ENCODE measurements at places on chromosomes 13 and 19.

DNA sequence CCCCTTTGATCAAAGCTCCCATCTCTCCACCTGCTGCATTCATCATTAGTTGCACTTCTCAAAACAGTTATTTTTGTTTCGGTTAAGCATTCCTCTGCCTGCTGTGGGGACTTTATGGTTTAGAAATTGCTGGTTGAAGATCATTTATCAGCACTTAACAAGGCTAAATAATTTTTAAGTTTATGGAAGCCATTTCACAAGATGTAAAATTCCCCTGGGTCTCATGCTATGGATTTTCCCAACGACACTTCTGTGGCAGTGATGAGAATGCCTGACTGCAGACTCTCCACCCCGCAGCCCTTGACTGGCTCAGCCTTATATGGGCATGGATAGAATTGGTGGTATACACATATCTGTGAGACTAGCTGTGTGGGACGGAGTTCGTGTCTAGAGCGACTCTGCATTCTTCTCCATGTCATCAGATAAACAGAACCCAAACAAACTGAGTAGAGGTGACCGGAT is 52.8 kb downstream of the COL4A2 start:
- no peak for DNase-seq

- no peak for DNase-seq
These were observed 194.7 kb downstream of the B3GLCT start for GRCh38 chr13:31394506-31394905.

DNA sequence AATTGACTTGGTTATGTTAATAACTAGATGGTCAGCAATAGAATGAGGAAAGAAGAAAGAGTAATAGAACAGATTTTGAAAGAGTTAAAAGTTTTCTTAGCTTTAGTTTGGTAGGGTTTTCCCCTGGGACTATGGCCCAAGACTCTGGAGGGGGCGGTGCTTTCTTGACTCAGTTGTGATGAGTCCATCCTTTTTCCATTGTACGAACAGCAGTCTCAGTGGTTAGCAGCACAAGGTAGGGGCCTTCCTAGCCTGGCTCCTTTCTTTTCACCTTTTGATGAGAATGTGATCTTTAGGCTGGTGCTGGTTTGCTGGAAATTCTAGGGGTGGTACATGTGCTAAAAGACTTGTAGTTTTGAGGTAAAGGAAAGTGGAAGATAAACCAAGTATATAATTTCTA is 38.8 kb downstream of the ZNF506 start:
- no peak for DNase-seq

DNA sequence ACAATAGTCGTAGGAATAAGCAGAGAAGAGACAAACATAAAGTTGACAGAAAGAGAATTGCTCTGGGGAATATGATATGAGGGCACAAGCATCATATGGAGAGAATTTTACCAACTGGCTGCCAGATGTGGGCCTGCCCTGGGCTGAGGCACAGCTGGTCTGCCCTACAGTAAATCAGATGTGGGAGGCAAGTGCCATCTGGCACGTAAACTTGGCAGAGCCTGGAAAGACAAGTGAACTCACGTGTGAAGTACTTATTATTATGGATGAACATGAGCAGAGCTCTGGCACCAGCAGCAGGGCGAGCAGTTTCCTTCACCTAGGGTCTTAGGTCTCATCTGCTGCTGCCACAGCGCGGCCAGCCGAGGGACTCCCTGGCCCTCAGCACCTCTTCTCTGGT is 20.6 kb downstream of the PCDH8 start:
- DNase-seq, result no peak

- DNase-seq, result no peak
These were observed 218.1 kb downstream of the TBC1D4 start for GRCh38 chr13:75263741-75264407.

DNA sequence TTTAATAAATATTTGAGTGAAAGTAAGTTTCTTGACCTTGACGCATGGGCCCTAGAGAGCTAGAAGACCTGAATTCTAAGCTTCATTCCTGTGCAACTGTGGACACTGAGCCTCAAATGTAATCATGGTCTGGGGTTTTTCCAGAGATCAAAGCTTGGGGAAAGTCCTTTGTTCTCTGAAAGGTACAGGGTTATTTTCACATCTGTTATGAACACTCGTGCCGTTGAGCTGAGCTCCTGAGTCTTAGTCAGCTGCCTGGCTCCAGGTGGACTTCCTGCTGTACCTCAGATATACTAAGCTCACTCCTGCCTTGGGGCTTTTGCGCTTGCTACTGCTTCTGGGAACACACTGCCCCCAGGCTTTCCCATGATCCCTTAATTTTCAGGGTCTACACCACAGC is 7.5 kb upstream of the ZBTB32 start:
- DNase-seq, result no peak

DNA sequence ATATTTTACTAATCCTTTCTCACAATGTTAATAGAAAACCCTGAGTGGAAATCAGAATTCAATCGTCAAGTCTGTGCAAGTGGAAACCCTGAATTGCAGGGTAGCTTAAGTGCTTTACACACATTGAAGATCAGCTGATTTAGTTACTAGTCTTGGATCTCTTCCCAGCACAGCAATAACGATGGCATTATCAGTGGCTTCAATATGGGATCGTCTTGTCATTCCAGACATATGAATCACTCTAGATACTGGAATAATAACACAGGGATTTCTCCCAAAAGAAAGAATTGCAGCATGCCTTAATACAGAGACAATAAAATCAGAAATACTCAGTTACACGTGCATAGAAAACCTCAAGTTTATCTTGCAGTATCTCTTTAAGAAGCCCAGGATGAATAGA is 12.6 kb upstream of the METTL21C start:
- no peak for DNase-seq

DNA sequence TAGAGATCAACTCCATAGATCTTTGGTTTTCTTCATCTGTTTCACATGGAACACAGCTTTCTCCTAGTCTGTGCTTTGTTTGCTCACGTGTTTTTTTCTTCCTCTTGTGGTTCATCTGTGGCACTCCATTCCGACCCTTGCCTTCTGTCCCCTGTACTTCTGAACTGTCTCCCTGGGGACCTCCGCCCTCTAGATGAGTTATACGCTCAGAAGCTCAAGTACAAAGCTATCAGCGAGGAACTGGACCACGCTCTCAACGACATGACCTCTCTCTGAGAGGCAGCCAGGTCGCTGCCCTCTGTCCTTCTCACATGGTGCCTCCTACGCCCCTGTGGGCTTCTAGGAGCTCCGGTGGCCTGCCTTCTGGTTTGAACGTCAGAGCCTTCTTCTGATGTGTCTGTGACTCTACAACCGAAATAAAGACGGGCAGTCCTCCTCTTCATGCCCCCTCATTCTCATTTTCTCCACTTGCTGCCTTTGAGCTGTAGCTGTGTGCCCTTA is 16.6 kb upstream of the RAB8A start:
- peak; percentile 88 for DNase-seq

DNA sequence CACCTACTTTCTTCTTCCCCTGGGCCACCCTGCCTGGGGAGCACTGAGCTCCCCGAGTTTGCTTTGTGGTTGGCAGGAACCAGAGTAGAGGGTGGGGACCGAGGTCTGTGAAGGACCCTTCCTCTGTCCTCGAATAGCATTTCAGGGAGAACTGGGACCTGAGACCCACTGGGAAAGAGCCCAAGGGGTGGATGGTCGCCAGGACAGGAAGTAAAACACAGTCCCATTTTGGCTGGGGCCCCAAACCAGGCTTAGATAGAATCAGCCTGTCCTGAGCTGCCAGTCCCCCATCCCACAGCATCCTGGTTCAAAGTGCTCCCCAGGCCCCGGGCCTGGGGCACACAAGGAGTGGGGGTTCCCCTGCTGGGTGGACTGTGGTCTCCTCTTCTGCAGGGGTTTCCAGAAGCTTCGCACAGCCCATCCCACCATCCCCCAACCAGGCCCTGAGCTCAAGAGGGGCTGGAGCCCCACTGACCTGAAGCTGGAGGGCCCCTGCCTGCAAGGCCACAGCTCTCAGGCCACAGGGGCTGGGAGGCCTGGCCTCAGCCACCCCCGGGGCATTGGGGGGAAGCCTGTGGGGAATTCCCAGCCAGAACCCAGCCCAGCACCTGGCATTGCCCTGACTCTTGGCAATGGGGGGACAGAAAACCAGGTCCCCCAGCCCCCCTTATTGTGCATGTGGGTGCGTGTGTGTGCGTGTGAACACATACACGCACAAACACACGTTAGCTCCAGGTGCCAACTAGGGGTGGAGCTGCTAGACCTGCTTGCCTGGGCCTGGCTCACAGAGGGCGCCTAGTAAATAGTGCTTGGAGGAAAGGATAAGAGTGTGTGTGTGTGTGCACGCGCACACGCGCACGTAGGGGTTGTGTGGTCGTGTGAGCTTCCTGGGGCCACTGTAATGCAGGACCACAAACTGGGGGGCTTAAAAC is 995 bp upstream of the MKNK2 start:
- DNase-seq, result peak; percentile 87

GRCh38 chr13:36848199-36848982 is 29.4 kb downstream of the RFXAP start:
- no peak for DNase-seq

GRCh38 chr19:49182848-49183375 is 25.3 kb downstream of the TRPM4 start:
- DNase-seq, result no peak

- peak; percentile 57 for DNase-seq
These were observed 73.4 kb upstream of the FLT1 start for GRCh38 chr13:28568286-28568685.

DNA sequence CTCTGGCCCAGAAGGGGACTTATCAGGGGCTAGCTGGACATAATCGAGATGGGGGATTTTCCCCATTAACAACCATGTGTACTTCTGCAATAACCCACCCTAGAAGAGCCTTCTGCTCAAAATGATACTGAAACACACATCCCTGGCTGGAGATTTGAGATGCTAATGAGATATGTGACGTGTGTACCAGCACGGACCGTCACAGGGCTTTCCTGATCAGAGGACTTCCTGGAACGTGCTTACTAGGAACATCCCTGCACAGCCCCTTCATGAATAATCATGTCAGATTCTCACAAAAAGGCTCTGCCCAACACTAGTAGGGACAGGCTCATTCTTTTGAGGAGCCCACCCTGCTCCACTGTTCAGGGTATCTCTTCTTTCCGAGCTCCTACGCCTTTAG is 6.5 kb upstream of the ERVV-1 start:
- DNase-seq, result no peak

- DNase-seq, result no peak
These were observed 36.8 kb downstream of the NFIX start for GRCh38 chr19:13031917-13032623.

DNA sequence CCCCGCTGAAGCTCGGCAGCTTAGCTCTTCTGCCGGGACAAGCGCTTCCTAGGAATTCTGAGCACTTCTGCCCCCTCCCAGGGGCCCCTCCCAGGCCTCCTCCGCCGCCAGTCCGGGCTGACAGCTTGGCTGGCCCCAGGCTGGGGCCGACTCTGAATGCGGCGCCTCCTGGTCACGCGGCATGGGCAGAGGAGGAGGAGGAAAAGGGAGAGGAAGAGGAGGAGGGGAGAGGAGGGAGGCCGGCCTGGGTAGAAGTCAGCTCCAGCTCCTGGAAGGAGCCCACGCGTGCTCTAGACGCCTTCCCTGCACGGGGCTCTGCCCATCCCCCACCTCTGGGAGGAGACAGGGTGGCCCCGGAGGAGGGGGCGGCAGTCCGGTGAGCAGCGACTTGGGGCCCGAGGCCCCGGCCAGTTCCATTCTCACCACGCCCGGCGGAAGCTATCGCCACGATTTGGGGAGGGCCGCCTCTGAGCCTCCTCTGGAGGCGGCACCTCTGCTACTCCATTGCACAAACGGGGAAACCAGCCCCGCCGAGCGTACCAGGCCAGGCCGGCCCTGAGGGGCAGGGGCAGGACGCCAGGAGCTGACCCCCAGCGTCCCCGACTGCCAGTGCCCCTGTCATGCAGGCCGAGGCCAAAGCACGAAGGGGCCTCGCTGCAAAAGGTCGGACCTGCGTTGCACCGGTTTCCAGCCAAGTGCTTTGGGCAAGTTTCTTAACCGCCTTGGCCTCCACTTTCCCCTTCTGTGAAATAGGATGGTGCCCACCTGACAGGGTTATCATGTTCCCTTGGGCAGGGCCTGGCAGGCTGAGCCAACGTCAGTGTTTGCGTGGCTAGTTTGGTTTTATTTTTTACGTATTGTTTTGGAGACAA is 31.6 kb downstream of the CCNE1 start:
- peak; percentile 88 for DNase-seq

DNA sequence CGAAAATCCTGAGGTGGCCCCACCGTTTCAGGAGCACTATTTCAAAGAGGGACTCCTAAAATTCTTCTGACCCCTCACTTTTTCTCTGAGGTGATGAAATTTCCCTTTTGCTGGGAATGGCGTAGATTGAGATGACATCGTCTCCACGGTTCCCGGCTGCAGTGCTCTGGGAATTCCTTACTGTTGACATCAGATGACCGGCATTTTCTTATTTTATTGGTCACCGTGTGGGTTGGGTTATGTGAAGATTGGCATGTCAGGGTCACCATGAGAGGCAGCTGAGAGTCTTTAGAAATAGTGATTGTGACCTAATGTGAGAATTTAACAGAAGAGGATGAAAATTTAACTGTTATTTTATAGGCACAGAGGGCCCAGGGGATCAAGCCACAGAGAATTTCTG is 356.7 kb downstream of the FGF9 start:
- DNase-seq, result no peak

- DNase-seq, result no peak
These were observed 6.7 kb downstream of the ZBTB32 start for GRCh38 chr19:35710784-35711723.

DNA sequence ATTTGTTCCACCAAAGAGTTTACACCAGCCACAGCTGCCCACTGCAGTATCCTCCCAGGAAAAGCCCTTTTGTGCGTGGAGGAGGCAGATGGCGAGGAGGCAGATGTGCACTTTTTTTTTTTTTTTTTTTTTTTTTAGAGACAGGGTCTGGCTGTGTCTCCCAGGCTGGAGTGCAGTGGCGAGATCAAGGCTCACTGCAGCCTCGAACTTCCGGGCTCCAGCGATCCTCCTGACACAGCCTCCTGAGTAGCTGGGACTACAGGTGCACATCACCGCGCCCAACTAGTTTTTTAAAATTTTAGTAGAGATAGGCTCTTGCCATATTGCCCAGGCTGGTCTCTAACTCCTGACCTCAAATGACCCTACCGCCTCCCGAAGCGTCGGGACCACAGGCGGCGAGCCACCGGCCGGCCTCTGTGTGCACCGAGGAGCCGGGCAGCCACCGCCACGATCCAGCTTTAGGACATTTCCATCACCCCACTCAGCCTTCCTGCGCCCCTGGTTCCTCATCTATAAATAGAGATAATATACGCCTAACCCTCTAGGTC is 563 bp upstream of the PDCD5 start:
- DNase-seq, result no peak

GRCh38 chr13:51317262-51317661 is 22.2 kb upstream of the SERPINE3 start:
- no peak for DNase-seq

- no peak for DNase-seq
These were observed 292.1 kb downstream of the DNAJC15 start for GRCh38 chr13:43315522-43315921.

- peak; percentile 20 for DNase-seq
These were observed 58.7 kb upstream of the RGCC start for GRCh38 chr13:41398494-41399170.
